NCI-H1105 (cell line): ENCODE measurements at places on chromosomes 12 and 14.

DNA sequence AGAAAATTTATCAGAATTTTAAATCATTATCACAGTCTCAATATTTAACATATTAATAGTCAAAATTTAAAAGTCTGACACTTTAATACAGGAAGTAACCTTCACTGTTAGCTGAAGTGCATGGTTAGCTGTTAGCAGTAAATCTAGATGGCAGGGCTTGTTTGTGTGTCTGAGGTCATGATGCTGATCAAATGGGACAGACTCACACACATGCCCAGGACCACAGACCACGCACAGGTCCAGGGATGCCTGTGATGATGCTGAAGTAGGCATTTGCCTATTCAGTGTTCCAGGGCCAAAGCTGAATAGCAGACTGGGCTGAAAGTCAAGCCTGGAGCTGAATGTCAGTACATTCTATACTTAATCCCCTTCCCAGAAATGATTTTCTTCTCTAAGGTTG, 20.5 kb downstream of the FNTB start:
- no peak for DNase-seq

DNA sequence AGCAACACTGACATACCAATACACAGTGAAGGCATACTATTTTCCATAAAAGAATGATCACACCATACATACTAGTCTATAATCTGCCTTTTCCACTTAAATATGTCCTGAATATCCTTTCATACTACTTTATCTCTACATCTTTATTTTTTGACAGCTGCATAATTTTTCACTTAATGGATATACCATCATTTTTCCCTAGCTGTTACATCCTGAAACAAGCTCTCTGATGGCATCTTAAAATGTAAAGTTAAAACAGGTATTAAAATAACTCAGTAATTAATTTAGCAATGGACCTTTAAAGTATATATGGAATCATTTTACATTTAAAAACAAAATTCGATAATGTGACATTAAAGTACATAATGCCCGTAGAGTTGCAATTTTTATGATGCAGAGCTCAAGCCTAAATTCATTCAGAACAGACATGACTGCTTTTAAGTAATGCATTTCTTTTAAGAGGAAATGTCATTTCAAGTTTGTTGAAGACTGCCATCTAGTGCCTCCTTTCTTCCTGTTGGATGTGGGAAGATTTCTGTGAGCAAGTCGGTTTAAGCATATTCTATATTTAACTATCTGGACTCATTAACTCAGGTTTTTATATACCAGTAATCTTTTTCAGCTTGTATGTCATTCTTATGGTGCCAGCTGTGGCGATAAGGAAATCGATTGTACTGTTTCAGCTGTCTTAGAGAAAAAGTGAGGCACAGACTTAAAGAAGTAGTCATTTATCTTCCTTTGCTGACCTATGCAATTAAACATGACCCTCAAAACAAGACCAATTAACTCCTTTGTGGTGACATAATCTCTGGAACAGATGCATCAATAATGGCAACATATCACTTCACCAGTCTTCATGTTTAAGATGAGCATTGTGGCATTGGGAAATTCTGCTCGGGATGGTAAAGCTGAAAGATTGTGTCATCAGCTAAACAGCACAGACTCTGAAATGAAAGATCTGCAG, 20.3 kb downstream of the PRICKLE1 start:
- peak; percentile 28 for DNase-seq

GRCh38 chr12:41548926-41549325, 360.8 kb downstream of the PDZRN4 start:
- no peak for DNase-seq

GRCh38 chr14:88695870-88696269, 96.9 kb downstream of the EML5 start:
- DNase-seq: no peak

DNA sequence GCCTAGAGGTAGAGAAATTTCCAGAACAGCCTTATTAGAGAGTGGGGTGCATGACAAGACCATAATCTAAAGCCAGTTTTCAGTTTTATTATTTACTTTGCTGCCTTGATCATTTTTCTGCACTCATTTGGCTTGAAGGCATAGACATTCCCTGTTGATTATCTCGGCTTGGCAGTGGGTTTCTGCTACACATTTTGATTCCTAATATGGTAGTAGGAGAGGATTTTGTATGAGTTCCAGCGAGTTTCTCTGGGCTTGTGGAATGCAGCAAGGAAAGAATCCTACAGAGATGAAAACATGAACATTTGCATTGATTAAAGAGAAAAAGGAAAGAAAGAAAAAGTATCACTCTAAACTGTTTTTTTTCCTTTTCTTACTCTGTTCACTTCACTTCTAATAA, 281.2 kb downstream of the PAWR start:
- no peak for DNase-seq

- DNase-seq: no peak
Measured at GRCh38 chr12:50686976-50687375, 76.9 kb upstream of the ATF1 start.

DNA sequence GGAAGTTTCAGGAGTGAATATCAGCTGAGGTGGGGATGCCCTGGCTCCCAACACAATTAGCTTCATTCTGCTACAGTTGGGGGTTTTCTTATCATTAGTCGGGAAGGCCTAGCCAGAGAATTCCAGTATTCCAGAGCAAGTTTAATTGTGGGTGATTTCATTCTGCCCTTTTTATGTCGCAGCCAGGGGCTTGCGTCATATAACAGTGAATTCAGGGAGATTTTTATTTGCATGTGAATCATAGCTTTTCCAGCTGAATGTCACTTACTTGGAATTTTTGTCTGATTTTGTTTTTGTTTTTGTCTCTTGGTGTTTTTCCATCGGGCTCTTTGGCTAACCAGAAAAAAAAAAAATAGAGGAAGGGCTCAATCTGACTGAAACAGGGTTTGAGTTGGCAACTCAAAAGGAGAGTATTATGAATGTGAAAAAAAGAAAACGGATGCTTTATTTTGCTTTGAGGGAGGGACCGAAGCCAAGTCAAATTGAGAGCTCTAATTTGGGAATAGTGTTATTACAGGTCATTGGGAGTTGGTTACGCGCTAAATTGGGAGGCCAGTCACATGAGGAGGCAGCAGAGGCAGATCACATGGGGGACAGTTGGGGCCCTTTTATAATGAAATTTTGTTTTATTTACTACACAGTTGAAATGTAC, 119.4 kb downstream of the SAMD4A start:
- no peak for DNase-seq

GRCh38 chr14:33959692-33960151, 8.8 kb upstream of the EGLN3 start:
- DNase-seq: no peak

DNA sequence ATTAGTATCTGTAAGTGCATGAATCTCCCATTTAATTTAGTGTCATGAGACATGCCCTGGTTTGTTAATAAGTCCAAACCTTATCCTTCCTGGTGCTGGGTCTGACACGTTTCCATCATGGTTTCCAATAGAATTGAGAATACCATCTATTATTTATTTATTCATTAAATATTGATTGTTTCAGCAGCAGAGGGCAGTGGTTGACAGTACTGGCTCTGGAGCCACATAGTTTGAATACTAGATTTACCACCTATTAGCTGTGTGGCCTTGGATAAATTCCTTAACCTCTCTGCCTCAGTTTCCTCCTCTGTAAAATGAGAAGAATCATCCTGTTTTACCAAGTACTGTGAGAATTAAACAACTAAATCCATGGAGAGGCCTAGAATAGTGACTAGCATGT, 941 bp upstream of the STAB2 start:
- DNase-seq: no peak

DNA sequence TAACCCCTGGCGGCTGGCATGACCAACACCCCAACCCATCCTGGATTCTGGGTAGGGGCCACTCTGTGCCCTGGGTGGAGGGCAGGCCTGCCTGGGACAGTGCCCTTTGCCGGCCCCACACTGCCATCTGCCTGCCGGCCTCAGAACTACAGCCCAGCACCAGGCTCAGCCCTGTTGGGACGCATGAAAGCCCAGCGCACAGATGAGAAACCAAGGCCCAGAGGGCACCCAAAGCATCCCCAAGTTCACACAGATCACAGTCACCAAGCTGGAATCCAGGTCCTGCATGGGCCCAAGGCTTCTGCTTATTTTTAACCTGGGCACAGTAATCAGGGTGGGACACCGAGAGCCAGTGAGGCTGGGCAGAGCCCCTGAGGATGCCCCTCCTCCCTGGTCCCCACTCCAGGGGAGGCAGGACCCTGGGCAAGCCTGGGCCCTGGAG, 26.2 kb downstream of the RFLNA start:
- peak; percentile 6 for DNase-seq

DNA sequence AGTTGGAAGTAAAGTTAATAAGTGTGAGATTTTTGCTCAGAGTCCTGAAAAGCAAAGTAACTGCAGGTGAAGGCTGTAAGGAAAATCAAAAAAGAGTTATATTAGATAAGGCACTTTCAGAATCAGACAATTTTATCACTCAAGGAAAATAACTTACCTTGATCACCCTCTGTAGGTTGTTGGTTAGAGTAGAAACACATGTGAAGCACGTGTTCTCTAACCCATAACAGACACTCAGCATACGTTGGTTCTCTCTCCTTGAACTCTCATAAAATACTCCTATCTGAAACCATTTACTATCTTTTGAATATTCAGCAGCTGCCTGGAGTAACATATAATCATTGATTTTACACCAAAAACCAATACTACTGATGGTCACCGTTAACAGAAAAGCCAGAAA, 335.5 kb downstream of the KCNH5 start:
- DNase-seq: no peak

DNA sequence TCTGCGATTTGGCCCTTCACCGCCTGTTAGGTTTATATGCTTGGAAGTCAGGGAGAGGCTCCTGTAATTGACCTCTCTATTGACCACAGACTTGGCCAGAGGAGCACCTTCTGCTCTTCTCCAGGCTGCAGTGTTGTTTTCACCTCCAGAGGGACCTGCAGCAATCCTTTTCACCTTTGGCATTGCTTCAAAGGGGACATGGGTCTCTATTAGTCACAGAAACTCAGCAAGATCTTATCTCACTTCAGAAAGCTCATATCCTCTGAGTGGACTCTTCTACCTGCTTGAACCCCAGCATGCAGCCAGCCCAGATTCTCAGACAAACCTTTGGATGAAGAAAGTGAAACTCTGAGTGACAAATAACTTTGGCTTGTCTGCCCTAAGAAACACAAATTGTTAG, 339.3 kb downstream of the NRXN3 start:
- DNase-seq: no peak

DNA sequence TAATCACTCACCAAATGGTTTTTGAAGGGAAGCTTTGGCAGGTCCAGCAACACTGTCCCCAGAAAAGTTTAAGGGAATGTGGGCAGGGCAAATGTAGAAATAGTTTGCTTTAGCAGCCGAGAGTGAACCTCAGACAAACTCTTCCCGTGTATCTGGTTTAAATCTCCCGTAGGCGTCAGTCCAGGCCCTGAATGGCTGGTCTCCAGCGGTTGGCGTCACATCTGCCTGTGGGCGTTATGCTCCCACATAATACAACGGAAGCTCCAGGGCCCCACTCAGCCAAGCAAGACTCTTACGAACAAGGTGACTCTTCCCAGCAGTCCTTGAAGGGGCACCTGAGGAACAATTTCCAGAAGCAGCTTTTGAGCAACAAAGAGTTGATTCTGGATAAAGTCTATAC, 942 bp downstream of the ZC2HC1C start:
- DNase-seq: no peak

DNA sequence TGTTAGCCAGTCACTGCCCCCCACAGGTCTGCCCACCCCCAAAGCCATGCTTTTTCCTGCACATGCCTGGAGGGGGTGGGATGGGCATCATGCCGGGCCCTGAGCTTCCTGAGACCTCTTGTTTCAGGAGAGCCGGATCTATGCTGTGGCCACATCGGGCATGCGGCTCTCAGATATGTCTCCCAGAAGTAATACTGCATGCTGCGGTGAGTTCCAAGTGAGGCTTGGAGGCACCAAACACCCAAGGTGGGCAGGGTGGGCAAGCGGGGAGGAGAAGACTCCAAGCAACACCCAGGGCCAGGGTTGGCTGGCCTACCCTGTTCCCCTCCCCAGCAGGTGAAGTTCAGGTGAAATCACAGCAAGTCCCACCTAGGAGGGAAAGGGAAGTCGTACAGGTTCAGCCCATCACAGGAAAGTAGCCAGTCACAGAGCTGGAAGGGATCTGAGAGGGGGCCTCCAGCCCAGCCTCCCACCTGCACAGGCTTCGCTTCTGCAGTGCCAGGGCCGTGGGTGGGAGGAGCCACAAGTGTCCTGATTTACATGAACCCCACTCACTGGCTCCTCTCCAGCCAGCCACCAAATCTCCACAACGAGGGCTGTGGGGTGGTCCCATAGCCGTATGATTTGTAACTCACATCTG, 30.9 kb downstream of the PIGH start:
- no peak for DNase-seq

DNA sequence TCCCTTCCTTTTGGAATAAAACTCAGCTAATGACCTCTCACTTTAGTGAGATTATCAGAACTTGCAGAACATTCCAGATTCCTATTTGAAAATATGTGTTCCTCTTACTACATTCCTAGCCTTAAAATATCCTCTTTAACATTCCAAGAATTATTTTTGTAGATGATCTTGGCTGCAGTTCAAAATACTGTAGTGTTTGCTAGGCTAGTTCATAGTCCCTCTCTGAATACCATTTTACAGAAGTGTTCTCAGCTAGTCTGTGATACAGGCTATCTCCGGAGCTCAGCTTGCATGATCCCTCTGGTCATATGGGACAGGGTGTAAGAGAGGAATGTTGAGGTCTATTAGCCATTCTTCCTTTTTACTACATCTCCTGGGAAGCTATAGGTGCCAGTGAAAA, 17.6 kb upstream of the GPR33 start:
- DNase-seq: no peak

DNA sequence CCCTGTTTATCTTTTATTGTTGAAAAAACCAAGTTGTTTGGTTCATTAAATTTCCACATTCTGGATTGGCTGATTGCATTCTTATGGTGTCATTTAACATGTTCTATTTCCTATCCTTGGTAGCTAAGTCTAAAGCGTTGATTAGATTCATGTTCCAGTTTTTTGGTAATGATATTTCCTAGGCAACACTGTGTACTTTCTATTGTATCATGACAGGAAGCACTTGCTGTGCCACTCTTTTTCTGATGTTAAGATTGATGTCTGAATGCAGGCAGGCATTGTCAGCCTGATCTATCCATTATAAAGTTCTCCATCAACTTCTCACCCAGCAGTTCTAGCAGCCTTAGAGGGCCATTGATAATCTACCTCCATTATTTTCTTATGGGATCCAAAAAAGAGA, 91.1 kb upstream of the ARID2 start:
- DNase-seq: no peak

DNA sequence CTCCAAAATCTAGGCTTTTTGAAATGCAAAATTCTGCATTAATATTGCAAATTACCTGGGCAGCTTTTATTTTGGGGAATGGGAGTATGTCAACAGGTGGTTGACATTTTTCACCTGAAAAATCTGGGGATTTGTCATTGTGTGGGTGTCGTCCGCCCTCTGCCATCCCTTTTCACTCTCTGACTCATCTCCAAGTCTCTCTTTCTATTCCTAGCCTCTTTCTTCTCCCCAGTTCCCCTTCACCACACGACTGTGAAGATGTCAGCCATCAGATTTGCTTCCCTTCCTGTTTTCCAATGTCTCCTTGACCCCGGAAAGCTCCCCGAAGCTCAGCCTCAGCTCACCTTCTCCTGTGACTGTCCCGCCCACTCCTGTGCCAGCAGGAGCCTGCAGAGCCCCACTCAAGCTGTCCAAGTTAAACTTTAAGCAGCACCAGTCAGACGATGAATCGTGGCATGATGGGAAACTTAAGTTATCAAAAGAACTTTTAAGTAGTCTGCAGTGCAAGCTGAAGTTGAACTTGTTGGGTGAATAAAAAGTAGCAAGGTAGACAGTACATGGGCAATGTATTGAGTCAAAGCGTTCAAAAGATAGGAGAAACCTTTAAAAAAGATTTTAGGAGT, 590.2 kb downstream of the VRK1 start:
- no peak for DNase-seq

GRCh38 chr12:95323212-95323611, 105.6 kb downstream of the VEZT start:
- no peak for DNase-seq
